ENCODE measurements at places on chromosomes 5 and 9.

- no peak for DNase-seq
Observed at GRCh38 chr9:69132361-69132760, 41.7 kb upstream of the TJP2 start.

- no peak for DNase-seq
Observed at GRCh38 chr5:119402555-119402954, 46.7 kb downstream of the TNFAIP8 start.

GRCh38 chr5:16806711-16807546 is 129.2 kb downstream of the MYO10 start:
- DNase-seq: no peak

- no peak for DNase-seq
Observed at GRCh38 chr9:127754099-127755060, 19.3 kb upstream of the TOR2A start.

GRCh38 chr5:10932426-10932825 is 171.4 kb upstream of the DAP start:
- DNase-seq: no peak

DNA sequence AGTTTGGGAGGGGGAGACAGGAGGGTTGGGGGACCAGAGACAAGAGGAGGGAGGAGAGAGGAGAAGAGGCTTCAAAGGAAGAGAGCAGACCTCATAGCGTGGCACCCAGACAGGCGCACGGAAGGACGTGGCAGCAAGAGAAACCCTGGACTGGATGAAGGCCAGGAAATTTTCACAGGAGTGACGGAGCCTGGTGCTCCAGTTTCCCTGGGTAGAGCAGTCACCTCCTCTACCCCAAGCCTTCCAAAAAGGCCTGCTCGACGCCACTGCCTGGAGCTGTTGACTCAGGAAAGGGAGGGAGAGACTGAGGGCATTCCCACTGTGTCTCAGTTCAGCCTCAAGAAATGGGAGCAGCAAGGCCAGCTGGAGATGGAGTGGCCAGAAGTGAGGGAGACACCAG is 19.3 kb downstream of the AK8 start:
- DNase-seq: no peak

GRCh38 chr5:155540000-155540595 is 526.5 kb downstream of the KIF4B start:
- no peak for DNase-seq

GRCh38 chr5:143484601-143485000 is 81.1 kb upstream of the NR3C1 start:
- no peak for DNase-seq

DNA sequence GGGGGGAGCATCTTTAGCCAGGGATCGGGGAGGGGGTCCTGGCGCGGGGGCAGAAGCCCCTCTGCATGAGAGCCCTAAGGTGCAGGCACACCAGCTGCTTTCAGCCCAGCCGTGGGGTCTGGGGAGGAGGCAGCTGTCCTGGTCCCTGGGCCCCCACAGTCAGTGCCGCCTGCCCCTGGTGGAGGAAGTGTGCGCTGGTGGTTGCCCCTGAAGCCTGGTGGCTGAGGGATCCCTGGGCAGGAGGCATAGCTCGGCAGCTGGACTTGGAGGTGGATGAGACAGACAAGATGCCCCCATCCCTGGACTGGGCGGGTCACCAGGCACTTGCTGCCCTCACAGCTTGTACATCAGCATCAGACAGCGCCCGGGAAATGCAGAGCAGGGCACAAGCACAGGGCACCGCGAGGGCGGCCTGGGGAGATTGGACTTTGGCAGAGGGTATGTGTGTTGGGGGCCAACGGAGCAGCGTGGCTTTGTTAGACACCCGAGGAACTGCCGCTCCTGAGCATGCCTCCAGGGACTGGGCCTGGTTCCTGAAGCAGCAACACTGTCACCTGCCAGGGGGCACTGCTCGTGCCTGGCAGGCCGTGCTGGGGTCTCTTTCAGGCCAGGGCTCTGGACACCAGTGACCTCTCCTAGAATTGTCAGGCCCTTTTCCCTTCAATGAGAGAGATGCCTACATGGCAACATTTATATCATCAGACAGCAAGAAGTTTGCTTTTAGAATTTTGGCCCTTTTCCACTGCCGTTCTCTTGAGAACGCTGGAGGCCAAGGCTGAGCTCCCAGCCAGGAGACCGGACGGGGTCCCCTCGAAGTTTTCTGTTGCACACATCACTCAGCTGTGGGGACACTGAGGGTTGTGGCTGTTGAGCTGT is 41.9 kb upstream of the CTSL start:
- no peak for DNase-seq

- DNase-seq: no peak
Observed at GRCh38 chr9:79621916-79622575, 50.3 kb downstream of the TLE4 start.

DNA sequence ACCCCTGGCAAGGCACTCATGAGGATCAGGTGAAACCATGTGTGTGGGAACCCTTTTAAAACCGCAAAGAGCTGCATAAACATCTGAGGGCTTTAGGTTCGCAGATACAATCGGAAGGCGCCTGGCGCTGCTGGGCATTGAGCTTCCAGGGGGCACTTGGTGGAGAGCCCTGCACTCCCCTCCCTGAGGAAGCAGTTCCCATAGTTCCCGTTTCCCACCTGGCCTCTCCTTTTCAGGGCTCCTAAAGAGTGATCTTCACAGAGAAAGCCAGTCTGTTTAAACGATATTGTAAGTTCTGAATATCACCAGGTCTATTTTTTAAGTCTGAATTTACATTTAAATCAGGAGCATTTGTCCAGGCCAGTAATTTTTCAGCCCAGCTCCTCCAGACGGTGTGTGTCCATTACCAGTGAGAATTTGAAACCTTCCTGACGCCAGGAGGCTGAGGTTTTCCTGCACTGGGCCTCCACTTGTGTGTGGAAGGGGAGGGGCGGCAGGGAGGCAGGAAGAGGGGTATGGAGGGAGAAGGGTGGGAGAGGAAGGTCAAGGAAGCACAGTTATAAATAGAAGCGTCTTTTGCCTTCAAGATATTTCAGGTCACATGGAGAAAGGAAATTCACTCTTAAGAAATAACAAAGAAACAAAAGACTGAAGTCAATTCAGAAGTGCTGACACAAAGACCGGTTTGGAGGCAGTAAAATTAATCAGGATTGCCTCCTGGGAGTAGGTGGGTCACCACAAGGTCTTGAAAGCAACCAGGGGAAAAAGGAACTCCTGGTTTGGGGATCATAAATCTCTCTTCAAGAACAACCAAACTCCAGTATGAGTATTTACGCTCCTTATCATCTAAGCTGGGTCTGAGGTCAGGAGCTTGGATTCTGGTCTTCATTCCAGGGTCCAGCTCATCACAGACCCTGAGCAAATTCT is 14.3 kb upstream of the MGAT1 start:
- DNase-seq: no peak

- DNase-seq: no peak
Observed at GRCh38 chr5:88778736-88779135, 104.2 kb downstream of the MEF2C start.

DNA sequence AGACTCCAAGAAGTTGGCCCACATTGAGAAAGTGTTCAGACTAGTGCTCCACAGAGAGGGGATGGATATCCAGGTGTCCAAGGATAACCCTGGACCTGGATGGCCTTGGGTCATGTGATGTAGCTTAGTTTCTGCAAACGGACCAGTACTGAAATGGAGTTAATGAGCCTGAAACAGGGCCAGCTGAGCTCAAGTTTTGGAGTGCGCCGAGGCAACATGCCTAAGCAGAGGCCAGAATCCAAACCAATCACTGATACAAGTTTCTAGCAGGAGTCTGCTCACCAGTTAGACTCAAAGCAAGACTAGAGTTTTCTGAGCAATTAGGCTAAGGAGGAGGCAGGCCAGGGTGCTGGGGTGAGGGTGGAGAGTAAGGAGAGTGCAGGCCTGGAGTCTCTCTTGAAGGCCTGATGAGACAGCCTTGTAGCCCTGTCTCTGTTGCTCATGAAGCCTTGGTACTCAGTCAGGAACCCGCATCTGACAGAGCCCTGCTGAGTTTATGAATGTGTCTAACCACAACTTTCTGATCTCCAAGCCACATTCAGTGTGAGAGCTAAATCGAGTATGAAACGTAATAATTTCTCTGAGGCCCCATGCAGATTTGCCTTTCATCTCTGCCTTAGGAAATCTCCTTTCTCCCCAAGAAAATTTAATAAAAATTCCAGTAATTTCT is 68.9 kb upstream of the EQTN start:
- no peak for DNase-seq

- DNase-seq: no peak
Observed at GRCh38 chr5:107576155-107576554, 94.6 kb downstream of the EFNA5 start.

- DNase-seq: no peak
Observed at GRCh38 chr9:107734256-107735013, 244.9 kb upstream of the KLF4 start.

GRCh38 chr5:63919763-63920478 is 42.3 kb downstream of the HTR1A start:
- no peak for DNase-seq

DNA sequence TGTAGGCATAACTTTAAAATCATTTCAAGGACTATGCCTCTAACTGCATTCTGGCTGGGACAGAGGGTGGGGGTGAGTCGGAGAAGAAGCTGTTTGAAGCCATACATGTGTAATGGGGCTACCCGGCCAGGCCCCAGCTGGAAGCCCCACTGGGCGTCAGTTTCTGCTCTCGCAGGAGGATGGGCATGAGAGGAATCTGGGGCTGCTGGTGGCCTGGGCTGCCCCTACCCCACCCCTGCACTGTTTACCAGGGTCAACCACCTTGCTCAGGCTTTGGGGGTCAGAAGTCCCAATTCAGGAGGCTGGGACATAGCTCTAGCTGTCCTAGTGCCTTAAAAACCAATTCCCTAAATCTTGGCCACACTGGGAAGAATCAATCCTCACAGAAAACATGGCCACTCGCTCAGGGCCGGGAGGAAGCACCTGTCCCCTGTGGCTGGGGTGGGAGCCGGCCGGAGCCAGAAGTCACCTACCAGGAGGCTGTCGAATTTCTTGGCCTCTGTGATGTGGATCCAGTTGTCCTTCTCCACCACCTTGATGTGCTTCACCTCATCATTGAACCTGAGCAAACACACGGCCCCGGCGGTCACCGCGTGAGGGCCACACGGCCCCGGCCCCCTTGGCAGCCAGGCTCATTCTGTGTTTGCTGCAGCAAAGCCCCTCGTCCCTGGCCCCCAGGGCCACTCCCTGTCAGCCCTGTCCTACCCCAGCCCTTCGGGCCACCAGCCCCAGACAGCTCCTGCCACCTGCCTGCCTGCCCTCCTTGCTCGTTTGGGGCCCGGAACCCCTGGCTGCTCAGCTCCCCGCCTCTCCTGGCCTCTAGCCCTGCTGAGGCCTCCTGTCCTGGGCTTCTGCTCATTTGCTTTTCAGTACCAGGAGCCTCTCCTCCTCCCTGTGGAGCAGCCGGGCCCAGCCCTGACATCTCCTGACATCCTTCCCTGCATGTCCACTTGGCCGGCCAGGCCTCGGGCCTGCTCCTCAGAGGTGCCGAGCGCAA is 33.6 kb upstream of the SARDH start:
- no peak for DNase-seq

- DNase-seq: no peak
Observed at GRCh38 chr9:13069498-13069897, 210.0 kb downstream of the MPDZ start.

DNA sequence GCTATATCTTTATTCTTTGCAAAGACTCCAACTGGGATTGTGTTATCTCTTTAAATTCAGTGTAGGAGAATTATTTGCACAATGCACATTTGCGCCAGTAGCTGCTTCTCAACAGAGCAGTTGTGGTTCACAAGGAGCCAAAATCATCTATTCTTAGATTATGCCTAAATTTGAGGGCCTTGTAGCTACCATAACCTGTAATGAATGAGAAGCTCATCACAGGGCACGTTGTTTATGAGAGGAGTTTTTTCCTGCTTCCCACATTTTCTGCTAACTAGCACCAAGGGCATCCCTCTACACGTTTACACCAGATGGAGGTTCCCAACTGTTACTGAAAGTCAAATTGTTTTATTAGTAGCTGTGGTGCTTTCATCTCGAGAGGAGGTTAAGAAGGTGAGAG is 322.4 kb downstream of the TMEM161B start:
- no peak for DNase-seq

- DNase-seq: no peak
Observed at GRCh38 chr9:126270556-126270955, 56.1 kb upstream of the MVB12B start.

- no peak for DNase-seq
Observed at GRCh38 chr9:99309141-99309939, 87.3 kb downstream of the SEC61B start.

- no peak for DNase-seq
Observed at GRCh38 chr9:89597711-89598362, 7.0 kb upstream of the GADD45G start.
